Activated T-cell treated with anti-CD3 and anti-CD28 coated beads, Interleukin-2, amount 50 U/mL, for 72 hours (primary cell): ENCODE measurements at places on chromosomes 7 and 10.

DNA sequence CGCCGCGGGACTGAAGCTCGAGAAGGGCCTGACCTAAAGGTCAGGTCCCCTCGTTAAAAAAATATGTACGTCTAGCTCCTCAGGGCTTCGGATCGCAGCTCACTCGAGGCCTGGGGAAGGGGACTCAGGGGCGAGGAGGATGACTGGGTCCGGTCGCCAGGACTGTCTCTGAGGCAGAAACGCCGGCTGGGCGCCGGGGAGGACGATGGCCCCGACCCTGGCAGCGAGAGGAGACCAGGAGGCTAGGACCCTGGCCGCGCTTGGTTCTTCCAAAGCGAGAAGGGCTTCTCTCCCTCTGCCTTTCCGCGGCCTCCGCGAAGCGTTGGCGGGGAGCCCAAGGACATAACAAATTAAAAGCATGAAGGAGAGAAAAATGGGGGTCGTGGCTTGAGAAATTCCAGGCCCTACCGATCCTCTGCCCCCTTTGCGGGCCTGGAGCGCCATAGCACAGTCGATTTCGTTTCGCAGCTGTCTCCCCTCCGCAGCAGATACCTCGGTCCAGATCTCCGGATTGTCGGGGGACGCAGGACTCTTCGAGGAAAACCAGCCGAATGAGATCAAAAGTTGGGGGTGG lies 3.1 kb downstream of the NKX2-3 start:
- no peak for DNase-seq

DNA sequence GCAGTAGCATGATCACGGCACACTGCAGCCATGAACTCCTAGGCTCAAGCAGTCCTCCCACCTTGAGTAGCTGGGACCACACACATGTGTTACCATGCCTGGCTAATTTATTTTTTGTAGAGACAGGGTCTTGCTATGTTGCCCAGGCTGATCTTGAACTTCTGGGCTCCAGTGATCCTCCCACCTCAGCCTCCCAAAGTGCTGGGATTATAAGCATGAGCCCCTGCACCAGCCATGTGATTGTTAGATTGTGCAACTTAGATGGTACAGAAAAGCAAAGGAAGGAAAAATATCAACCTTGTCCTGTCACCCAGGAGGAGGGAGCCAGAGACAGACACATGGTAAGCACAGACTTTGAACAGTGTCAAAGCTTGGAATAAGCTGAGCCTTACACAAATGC lies 73.5 kb downstream of the CCNY start:
- no peak for DNase-seq

- DNase-seq = peak; percentile 41
Measured at GRCh38 chr10:14838582-14839304, 637 bp downstream of the HSPA14 start.

- no peak for DNase-seq
Measured at GRCh38 chr7:156000601-156001396, 188.5 kb upstream of the SHH start.

- no peak for DNase-seq
Measured at GRCh38 chr10:5590816-5591215, 66.1 kb downstream of the CALML3 start.

GRCh38 chr10:359093-359492 lies 223.8 kb downstream of the ZMYND11 start:
- no peak for DNase-seq

DNA sequence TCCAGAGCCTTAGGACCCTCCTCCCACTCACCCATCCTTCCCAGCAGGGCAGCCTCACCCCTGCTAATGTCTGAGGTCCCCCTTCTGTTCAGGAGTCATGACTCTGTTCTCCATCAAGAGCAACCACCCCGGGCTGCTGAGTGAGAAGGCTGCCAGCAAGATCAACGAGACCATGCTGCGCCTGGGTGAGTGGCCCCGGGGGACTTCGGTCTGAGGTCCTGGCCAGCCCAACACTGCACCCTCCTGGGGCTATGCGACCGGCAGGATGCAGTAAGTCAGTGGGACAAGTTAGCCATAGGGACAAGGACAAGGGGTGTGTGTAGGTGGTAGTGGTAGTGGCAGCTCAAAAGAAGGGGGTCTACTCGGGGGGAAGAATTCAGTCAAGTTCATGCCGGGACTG lies 16.2 kb upstream of the AHCYL2 start:
- no peak for DNase-seq

DNA sequence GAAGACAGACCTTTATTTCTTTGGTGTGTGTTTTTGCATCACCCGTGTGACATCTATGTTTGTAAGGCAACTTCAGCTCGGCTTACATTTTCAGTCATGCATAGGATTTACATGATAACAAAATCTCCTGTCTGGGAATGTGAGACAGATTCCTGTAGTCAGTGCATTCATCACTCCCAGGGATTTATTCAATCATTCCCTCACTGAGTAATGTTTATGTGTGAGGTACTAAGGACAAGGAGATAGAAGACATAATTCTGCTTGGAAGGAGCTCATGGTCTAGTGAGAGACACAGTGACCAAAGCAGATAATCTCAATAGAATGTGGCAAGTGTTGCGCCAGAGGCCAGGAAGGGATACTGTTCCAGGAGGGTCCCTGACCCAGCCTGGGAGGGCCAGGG lies 35.2 kb upstream of the BMPER start:
- DNase-seq = no peak

- DNase-seq = no peak
Measured at GRCh38 chr7:43954524-43955228, 28.4 kb downstream of the UBE2D4 start.

DNA sequence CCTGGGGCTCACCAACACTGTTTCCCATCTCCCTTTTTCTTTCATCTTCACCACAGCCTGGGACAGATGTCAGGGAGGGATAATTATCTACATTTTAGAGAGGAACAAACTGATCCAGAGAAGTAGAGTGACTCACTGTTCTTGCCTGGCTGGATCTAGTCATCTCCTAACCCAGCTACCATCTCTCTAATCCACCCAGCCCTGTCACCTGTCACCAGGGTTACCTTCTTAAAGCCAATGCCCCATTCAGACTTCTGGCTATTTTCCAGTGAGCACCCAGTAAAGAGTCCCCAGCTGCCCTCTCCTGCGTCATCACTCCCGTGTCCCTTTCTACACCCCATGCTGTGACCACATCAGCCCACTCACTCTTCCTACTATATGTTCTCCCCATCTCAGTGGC lies 68.4 kb upstream of the DUSP5 start:
- DNase-seq = no peak

DNA sequence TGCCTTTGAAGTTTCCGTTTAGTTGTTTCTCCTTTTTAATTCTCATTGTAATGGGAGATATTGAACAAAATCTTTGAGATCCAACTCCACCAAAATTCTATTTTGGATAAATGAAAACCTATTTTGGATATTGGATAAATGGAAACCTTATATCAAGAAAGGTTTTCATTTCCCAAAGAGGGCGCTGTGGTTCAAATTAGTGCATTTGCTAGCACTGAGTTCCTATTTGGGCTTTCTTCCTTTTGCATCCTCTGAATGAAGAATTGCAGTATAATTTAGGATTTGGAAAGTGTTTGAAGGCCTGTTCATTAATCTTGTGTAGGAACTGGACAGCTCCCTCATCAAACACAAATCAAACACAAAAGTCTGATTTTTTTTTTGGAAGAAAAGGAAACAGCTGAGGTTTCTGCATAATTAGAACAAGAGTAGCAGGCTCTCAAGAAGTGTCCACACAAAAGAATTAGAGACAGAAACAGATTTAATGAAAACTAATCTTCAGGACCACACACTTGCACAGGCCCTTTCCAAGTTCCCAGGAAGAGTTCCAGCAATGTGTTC lies 80.8 kb upstream of the KLF14 start:
- peak; percentile 10 for DNase-seq

GRCh38 chr7:1150400-1151002 lies 9.5 kb downstream of the ZFAND2A start:
- DNase-seq = no peak

DNA sequence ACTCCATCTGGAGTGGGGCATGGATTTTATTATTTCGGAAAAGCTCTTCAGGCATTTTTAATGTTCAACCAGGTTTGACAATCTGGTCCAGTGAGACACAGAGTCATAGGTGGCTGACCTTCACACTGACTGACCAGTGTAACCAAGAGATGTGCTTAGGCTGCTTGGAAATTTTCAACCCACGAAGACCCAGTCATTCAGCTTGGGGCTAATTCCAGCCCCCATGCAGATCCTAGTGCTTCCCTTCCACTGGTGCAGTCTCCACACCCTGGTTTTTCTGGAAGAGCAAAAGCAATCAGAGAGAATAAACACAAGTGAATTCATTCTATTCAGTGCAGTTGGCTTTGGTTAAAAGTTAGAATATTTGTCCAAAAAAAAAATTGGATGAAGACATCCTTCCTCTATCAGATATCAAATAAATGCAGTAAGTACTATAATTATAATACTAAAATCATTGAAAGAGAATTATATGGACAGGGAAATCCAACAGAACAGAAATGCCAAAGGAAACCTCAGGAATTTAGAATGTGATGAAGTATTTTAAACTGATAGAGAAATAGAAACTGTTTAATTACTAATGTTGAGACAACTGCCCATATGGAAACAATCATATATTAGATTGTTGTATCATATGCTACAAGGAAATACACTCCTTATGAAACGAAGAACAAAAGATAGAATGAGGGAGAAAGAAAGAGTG lies 178.0 kb downstream of the NPSR1 start:
- no peak for DNase-seq

DNA sequence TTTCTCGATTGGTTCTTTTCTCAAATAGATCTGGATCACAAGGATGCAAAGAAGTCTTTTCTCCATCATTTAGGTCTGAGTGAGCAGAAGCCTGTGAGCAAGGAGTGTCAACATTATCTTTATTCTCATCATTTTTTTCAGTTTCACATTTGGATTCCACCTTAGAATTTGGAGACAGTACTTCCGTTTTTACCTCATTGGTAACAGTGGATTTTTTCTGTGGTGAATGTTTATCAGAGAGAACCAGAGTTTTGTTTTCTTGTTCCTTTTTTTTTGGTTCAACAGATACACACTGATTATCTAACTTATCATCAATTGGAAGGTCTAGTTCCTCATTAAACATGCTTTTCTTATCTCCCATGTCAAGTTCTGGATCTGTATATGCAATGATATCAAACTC lies 151.3 kb downstream of the GALNT11 start:
- DNase-seq = no peak

DNA sequence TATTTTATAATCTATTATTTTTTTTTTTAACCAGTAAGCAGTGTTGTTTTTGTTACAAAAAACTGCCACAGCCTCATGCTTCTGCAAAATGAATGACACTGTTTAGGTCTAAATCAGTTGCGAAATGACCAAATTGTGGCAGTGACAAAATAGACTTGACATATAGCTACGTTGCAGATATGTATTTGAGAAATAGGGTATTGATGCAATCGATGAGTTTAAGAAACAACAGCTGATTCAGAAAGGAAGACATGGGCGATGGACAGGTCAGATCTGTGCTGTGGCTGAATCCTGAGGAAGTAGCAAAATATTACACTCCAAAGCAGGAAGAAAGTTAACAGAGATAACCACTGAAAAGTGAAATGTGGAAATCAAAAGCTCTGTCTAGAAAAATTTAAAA lies 89.0 kb upstream of the STEAP4 start:
- DNase-seq = no peak

DNA sequence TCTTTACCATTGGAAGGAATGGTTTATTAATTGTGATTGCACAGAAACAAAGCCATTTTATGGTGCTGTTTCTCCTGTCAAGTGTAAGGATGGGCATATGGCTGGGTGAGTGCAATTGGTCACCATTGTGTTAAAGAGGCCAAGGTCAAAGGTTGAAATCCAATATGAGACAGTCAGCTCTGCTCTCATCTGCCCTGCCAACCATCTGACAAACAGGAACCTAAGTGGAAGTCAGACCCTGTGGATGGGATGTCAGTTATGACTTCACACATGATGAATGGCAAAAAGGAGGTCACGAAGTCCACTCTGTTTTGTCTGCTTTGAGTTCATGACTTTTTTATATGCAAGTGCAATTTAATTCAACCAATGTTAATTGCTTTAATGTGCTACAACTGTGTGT lies 172.7 kb upstream of the TMEM229A start:
- no peak for DNase-seq

- no peak for DNase-seq
Measured at GRCh38 chr7:138750901-138751464, 46.8 kb upstream of the TMEM213 start.

DNA sequence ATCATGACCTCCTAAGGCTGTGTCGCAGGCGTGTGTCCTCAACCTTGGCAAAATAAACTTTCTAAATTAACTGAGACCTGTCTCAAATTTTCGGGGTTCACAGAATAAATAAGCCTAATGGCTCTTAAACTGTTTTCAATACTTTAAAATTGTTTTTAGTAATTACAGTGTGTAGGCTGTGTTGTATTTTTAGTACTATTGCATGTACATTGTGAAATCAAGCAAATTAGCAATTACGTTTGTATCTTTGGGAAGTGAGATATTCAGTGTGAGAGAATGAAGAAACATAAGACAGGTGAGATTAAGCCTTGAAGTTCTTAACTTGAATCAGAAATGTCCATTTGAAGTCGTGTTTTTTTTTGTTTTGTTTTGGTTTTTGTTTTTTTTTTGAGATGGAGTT lies 4.8 kb upstream of the AKR1B10 start:
- DNase-seq = no peak

GRCh38 chr7:20217193-20217948 lies at the start of gene MACC1:
Gene MACC1 (minus strand): TSS chr7:20217384. CDS start chr7:20161862, 55,522 bp downstream.
- DNase-seq = no peak

DNA sequence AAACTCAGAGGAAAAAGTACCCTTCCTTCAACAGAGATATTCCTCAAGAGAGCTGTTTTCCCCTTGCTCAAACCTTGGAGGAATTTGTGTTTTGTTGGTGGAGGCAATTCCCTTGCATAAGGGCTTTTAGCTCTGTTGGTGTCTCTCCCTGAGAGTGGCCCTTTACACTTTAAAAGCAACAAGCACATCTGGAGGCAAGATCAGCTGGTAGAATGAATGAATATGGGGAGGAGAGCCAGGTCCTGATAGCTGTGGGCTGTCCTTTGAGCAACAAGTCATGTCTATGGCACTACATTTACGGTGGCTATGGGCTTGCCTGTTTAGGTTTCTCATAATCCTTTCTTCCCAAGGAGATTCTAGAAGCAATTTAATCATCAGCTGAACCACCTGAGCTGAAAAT lies 384.0 kb downstream of the SORCS3 start:
- no peak for DNase-seq

DNA sequence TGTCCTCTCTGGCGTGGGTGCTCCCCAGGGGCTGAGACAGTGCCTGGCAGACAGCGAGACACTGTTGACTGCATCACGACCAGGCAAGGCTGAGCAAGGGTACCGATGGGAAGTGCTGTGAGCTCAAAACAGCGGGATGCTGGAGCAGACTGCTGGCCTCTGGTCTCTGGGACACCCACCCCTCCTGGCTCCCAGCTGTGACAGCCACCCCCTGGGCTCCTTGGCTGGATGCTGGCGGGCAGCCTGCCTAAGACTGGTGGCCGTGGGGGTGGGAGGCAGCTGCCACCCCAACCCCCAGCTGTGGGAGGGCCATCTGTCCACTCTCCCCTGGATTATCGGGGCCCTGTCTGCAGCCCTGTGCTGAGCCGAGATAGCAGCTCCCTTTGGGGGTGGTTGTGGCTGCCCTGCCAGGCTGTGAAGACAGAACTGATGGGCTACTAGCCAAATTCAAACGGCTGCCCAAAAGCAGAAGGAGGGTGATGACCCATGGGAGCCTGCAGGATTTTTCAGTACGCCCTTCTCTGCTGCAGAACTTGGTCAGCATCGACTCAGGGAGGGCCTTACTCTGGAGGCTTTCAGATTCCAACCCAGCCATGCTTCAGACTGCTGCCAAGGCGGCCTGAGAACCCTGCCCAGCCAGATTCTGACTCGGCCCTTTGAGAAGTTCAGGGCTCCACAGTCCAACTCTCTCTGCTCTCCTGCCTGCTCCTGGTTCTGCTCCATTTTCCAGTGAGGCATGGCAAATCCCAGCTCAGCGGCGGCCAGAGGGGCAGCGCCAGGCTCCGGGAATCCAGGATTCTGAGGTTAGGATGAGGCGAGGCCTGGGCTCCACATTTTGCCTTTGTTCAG lies 125.3 kb downstream of the NEURL1 start:
- no peak for DNase-seq
